ENCODE measurements at places on chromosomes 2 and 18. TPM values are rescaled to one million over a fixed set of nuclear protein-coding genes. Genes with fewer than 3 reads are reported as not detected.

DNA sequence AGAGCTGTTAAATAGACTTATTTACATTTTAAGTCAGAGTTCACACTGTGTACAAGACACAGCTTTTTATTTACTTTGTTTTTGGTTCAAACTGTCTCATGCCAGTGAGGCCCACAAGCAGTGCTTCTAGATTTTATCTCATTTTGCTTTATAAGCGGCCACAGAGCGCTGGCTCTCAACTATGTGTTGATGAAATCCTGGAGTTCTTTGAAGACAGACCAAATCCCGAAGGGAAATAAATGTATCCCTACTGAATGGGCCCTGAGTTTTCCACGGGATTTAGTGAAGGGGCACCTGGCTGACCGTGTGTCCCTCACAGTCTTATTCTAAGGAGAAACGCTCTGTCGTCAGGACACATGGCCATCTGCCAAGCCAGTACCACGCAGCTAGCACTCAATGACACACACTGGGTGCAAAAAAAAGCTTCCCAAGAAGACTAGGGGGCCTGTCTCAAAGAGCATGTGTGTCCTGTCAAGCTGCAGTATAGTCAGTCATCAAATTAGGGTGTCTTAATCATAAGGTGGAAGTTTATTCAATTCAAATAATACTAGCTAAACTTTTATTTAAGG lies 23.4 kb downstream of the LYPD1 start:
- no peak overlapping the region for H3K4me3 ChIP-seq
- no peak overlapping the region for H3K27ac ChIP-seq
- no peak for DNase-seq
- H3K27me3 ChIP-seq = no peaks in the 10 kb centered on the region

CERKL gene
- 0.37 TPM for total RNA-seq

DNA sequence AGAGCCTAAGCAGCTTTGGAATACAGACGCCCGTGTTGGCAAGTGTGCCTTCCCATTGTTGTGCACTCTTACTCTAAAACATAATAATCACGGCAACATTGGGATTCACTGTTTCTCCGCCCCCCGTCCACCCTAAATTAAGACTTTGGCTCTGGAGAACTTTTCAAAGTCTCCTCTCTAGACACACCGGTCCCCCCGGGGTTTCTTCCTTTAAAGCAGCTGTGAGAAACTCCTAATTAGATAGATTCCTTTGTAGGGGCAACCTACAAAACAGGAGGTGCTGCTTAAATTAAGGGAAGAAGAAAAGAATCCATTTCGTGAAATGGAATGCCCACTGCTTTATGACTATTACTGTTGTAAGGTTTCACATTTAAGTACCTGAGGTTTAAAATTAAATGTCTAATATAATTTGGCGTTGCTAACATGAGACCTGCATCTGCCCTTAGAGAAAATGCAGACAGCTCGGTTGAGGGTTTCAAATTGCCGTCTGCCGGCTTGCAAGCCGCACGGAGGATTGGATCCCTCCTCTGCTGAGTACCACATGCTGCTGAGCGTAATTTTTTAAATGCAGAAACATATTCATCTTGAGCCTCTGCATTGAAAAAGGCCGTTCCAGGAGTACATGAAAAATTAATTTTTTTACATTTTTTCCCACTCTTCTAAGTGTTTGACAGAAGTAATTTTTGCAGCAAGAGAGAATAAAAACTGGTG lies 233.3 kb downstream of the GBX2 start:
- no peak for DNase-seq
- H3K4me1 ChIP-seq = no peaks in the 10 kb centered on the region
- H3K27me3 ChIP-seq = no peaks in the 10 kb centered on the region
- no peaks in the 10 kb centered on the region for H3K36me3 ChIP-seq

GRCh38 chr2:170813611-170814532 lies 2.8 kb upstream of the GAD1 start:
- no peak for DNase-seq
- no peaks in the 10 kb centered on the region for H3K4me1 ChIP-seq
- no peaks in the 10 kb centered on the region for H3K36me3 ChIP-seq
- peaks cover 7% of the 10 kb centered on the region for H3K27me3 ChIP-seq
- no peak overlapping the region for H3K27ac ChIP-seq

LYG2 gene
- total RNA-seq = not detected

ASXL2 gene
- total RNA-seq = 10.3 TPM

- DNase-seq = no peak
- H3K36me3 ChIP-seq = no peaks in the 10 kb centered on the region
- H3K4me1 ChIP-seq = no peaks in the 10 kb centered on the region
Measured at GRCh38 chr18:14974088-14974487, 226.1 kb downstream of the ANKRD30B start.

CAD gene
- total RNA-seq = 22.7 TPM

GRCh38 chr2:130391058-130391871 lies 35.4 kb downstream of the PTPN18 start:
- H3K4me1 ChIP-seq = no peaks in the 10 kb centered on the region
- peak overlapping the region; percentile 95 for H3K27ac ChIP-seq
- no peaks in the 10 kb centered on the region for H3K27me3 ChIP-seq
- peak; percentile 90 for DNase-seq
- no peaks in the 10 kb centered on the region for H3K36me3 ChIP-seq
- H3K4me3 ChIP-seq = peak overlapping the region; percentile 80

GTF2A1L gene
- 0.66 TPM for total RNA-seq

- no peaks in the 10 kb centered on the region for H3K4me1 ChIP-seq
- H3K27ac ChIP-seq = no peak overlapping the region
- H3K27me3 ChIP-seq = no peaks in the 10 kb centered on the region
- no peak for DNase-seq
Measured at GRCh38 chr2:28185891-28186290, 206.8 kb upstream of the FOSL2 start.

DNA sequence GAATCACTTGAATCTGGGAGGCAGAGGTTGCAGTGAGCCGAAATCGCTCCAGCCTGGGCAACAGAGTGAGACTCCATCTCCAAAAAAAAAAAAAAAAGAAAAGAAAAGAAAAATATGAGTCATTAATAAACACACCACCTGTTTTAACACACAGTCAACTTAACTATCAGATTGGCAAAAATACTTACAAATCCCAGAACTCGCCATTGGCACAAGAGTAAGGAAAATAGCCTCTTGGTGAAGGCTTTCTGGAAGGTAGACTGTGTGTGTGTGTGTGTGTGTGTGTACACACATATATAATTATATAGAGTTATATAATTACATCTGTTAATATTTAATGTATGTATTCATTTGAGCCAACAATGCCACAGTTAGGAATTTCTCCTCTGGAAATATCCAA lies 63.7 kb upstream of the UXS1 start:
- no peak overlapping the region for H3K27ac ChIP-seq
- H3K4me1 ChIP-seq = no peaks in the 10 kb centered on the region
- H3K4me3 ChIP-seq = no peak overlapping the region
- H3K27me3 ChIP-seq = no peaks in the 10 kb centered on the region
- no peak for DNase-seq

CXCR1 gene
- 0.74 TPM for total RNA-seq

GRCh38 chr2:226679389-226680065 lies 120.1 kb downstream of the IRS1 start:
- H3K4me3 ChIP-seq = no peak overlapping the region
- H3K27me3 ChIP-seq = no peaks in the 10 kb centered on the region
- H3K4me1 ChIP-seq = peaks cover 7% of the 10 kb centered on the region
- no peaks in the 10 kb centered on the region for H3K36me3 ChIP-seq
- no peak for DNase-seq

DNA sequence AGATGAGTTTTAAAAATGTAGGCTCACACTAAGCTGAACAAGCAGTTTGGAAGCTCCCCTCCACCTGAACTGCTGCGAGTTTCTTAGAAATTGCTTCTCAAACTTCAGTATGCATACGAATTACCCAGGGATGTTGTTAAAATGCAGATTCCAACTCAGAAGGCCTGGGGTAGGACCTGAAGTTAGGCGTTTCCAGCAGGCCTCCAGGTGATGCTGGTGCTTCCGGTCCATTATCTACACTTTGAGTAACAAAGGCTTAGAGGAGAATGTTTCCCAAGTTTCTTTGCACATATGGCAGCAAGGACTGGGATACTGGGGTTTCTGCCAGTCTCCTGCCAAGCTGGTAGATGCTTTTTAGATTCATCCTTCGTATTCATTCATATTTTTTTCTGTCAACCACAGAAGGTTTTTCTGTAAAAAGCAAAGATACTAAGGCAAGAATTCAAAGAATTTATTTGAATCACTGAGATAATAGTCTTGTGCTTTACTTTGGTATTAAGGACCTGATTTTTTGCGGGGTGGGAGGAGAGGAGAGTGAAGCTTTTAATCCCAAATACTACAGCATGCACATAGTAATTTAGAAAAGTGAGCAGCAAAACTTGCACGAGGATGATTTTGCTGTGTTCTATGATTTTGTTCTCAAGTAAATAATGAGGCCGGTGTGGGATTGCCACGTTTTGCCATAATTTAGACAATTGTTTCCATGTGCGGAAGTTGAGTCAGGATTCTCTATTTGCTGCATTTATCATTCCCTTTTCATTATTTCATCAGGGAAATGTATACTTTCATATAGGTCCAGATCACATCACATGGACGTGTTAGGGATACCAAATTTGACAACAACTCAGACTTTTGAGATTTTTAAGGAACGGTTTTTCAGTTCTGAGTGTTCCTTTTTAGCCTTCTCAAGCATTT lies 137.6 kb upstream of the SPATS2L start:
- H3K36me3 ChIP-seq = no peaks in the 10 kb centered on the region
- no peak overlapping the region for H3K4me3 ChIP-seq
- H3K27ac ChIP-seq = no peak overlapping the region
- no peak for DNase-seq
- H3K27me3 ChIP-seq = no peaks in the 10 kb centered on the region

CAVIN2 gene
- 8.5 TPM for total RNA-seq

- no peaks in the 10 kb centered on the region for H3K4me1 ChIP-seq
- no peak overlapping the region for H3K27ac ChIP-seq
- H3K4me3 ChIP-seq = no peak overlapping the region
- DNase-seq = no peak
- H3K27me3 ChIP-seq = no peaks in the 10 kb centered on the region
Measured at GRCh38 chr2:181822097-181822496, 69.4 kb upstream of the ITPRID2 start.

NAT8 gene
- 32.4 TPM for total RNA-seq

DNA sequence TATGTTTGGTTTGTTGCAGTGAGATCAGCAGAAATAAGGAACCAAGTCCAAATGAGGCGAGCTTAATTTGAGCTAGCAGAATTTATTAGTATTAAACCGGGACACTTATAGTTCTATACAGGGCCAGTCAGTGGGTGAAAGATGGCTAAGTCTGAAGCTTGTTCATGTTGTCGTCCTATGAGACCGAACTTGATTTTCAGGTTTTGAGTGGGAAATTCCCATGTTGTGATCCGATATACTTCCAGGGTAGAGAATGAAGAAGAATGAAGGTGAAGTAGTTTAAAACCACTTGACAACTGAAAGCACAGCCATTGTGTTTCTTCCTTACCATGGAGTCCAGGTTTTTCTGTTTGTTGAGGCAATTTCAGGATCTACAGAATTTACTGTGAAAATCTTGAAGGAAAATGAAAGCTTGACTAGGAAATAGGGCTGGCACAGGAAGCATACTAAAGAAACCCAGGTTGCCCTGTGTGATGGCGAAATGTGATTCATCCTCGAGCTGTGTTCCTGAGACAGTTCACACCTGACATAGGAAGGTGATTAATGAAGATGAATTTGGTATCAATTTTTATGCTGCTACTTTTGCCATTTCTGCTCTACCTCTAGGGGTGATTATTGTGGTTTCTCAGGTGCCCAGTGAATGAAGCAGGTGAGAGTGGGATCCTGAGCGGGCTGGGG lies 37.6 kb upstream of the MGAT5 start:
- no peaks in the 10 kb centered on the region for H3K4me1 ChIP-seq
- no peaks in the 10 kb centered on the region for H3K36me3 ChIP-seq
- no peak overlapping the region for H3K27ac ChIP-seq
- DNase-seq = no peak
- H3K4me3 ChIP-seq = no peak overlapping the region

- H3K27me3 ChIP-seq = no peaks in the 10 kb centered on the region
- no peak overlapping the region for H3K27ac ChIP-seq
- no peak overlapping the region for H3K4me3 ChIP-seq
- no peak for DNase-seq
- no peaks in the 10 kb centered on the region for H3K36me3 ChIP-seq
- no peaks in the 10 kb centered on the region for H3K4me1 ChIP-seq
Measured at GRCh38 chr2:119856469-119856901, 96.8 kb downstream of the PTPN4 start.

LCLAT1 gene
- 14.0 TPM for total RNA-seq

DNA sequence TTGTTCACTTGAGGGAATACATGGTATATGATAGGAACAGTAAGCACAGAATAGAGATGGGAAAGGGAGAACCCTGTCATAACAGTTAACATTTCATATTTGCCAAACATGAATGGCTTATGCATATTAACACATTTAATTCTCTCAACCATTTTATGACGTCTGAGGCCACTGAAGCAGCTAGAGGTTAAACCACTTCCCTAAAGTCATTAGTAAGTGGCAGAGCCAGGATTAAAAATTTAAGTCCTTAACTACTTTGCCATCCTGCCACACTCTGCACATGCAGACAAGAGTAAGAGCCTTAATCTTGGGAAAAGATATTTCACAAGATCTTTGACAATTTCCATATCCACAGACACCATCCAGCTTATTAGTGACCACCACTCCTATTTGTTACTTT lies 2.1 kb downstream of the LIPT1 start:
- no peaks in the 10 kb centered on the region for H3K36me3 ChIP-seq
- H3K4me1 ChIP-seq = no peaks in the 10 kb centered on the region
- no peak for DNase-seq
- H3K27ac ChIP-seq = no peak overlapping the region

GRCh38 chr2:239598011-239598731 lies 197.4 kb upstream of the HDAC4 start:
- H3K4me3 ChIP-seq = no peak overlapping the region
- H3K27me3 ChIP-seq = no peaks in the 10 kb centered on the region
- no peaks in the 10 kb centered on the region for H3K4me1 ChIP-seq

- no peak overlapping the region for H3K4me3 ChIP-seq
- no peaks in the 10 kb centered on the region for H3K36me3 ChIP-seq
- H3K4me1 ChIP-seq = no peaks in the 10 kb centered on the region
- no peaks in the 10 kb centered on the region for H3K27me3 ChIP-seq
Measured at GRCh38 chr2:10279946-10280463, 22.7 kb upstream of the HPCAL1 start.

SCN7A gene
- total RNA-seq = 1.6 TPM

- H3K36me3 ChIP-seq = no peaks in the 10 kb centered on the region
- DNase-seq = no peak
- no peak overlapping the region for H3K27ac ChIP-seq
- H3K4me3 ChIP-seq = no peak overlapping the region
Measured at GRCh38 chr2:3199627-3200345, 177.8 kb downstream of the EIPR1 start.
